GM03348 (cell line): ENCODE measurements at places on chromosomes 12 and 14.

DNA sequence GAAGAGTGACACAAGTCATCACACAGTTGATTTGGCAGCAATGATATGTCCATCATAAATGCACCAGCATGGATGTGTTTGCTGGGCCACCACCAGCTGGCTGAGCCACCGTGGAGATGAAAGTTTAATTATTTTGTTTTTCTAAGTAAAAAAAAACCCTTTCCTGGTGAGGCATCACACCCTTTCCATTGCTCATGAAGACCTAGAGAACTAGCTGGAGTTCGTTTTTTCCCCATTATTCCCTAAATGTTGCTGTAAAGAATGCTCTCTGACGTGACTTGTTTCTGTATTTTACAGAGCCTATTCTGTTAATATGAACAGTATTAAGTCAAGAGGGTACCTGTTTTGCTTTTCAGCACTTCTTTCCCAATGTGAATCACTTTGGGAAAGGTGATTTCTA lies 257.9 kb downstream of the MSRB3 start:
- no peak for DNase-seq

GRCh38 chr12:1047898-1048660 lies 57.1 kb downstream of the ERC1 start:
- DNase-seq = peak; percentile 39

DNA sequence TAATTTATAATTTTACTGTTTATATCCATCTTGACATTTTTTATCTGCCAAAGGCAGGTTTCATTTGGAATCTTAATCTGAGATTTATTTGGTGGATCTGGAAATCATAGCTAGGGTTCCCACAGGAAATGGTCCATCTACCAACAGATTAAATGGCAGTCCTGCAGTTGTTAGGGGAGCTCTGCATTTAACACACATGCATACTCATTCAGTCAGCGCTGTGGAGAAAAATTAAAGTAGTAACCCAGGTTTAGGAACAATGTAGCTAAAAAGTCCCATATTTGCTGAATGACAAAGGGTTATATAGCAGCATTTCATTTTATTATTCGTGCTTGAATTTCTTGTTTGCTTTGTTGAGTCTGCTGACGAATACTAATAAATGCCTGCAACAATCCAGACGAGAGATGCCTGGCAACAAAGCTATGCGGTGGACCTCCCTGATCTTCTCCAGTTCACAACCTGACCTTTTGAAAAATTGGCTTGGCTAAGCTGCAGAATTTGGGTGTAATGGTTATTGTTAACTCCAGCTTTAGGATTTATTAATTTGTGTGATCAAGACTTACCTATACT lies 59.8 kb downstream of the MIPOL1 start:
- DNase-seq = no peak

DNA sequence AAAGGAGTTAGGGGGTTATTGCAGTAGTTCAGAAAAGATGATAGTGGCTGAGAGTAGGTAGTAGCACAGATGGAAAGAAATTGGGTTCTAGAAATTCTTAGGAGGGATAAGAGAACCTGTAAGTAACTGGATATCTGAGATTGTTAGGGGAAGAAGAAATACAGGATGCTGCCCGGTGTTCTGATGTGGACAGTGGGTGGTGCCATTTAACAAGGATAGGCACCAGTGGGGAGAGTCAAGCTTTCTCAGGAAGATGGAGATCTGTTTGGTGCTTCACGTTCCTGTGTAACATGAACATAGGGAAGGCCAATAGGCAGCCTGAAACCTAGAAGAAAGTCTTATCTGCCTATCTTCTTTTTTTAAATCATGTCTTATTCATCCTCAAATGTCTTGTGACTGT lies 245.9 kb downstream of the NPAS3 start:
- DNase-seq = peak; percentile 5

DNA sequence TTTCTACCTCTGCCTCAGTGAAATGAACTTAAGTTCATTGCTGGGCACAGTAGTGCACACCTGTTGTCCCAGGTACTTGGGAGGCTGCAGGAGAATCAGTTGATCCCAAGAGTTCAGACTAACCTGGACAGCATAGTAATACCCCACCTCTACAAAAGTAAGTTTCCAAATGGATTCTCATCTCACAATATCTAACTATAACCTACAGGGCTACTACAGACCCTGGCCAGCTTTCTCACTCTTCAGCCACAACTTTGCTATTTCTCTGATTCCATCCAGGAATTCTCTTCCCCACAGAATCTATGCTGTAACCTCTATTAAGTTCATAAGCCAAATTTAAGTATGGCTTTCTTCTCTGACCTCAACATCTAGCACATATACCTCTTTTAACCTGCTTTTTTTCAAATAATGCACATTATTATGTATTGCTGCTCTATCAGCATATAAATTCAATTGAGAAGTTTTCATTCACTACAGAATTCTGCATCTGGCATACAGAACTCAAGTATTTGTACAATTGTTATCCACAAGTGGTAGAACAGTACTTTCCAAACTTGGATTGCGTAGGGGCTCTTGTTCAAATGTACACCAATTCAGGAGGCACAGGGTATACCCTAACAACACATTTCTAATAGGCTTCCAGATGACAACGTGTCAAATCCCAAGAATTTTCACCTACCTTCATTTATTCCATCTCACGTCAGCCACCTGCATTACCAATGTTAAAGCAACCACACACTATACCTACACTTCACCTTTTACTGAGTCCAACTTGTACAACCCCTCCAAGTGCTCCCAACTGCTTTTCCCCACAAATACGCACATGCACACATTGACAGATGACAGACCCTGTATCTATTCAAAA lies 3.8 kb downstream of the RPS29 start:
- DNase-seq = no peak

- peak; percentile 53 for DNase-seq
Observed at GRCh38 chr12:7439579-7440505, 4.1 kb downstream of the CD163L1 start.

DNA sequence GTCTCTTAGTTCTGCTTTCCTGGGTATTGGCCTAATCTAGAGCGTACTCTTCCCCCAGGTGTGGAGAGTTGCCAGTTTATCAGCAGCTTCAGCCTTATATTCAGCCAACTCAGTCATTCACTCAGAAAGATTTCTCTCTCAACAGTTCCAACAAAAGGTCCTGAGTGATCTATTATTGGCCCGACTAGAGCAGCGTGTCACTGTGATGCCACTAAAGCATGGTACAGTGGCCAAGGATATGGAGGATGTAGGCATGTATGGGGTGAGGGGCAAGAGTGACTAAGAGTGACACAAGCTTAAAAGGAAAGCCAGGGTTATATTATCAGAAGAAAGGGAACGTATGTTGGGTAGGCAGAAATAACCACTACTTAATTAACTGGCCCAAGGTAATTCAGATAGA lies 4.8 kb downstream of the NOPCHAP1 start:
- DNase-seq = no peak

- peak; percentile 9 for DNase-seq
Observed at GRCh38 chr12:22653075-22653474, 28.1 kb downstream of the ETNK1 start.

DNA sequence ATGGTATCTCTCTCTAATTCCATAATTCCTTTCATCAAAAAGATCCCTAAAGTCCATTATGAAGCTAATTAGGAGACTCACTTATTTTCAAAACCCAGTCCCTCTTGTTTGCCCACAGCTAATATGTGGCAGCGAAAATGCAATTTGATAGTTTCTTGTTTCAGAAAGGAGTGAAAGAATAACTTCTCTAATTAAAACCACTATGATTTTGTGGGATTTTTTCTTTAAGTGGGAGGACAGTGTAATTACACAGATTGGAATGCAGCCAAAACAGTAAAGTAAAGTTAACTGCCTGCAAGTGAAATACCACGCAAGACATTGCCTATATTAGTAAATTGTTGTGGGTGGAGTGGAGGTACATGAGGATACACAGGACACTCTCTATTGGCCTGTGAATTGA lies 50.0 kb downstream of the PTPRO start:
- no peak for DNase-seq

GRCh38 chr12:128961957-128962356 lies 108.7 kb downstream of the GLT1D1 start:
- no peak for DNase-seq

- DNase-seq = peak; percentile 33
Observed at GRCh38 chr14:80275208-80275850, 64.0 kb upstream of the DIO2 start.

GRCh38 chr12:87217491-87217890 lies 811.7 kb downstream of the C12orf50 start:
- no peak for DNase-seq

GRCh38 chr14:39621223-39621622 lies 189.0 kb upstream of the FBXO33 start:
- DNase-seq = no peak

- peak; percentile 41 for DNase-seq
Observed at GRCh38 chr12:92551853-92552397, 150.9 kb upstream of the PLEKHG7 start.

DNA sequence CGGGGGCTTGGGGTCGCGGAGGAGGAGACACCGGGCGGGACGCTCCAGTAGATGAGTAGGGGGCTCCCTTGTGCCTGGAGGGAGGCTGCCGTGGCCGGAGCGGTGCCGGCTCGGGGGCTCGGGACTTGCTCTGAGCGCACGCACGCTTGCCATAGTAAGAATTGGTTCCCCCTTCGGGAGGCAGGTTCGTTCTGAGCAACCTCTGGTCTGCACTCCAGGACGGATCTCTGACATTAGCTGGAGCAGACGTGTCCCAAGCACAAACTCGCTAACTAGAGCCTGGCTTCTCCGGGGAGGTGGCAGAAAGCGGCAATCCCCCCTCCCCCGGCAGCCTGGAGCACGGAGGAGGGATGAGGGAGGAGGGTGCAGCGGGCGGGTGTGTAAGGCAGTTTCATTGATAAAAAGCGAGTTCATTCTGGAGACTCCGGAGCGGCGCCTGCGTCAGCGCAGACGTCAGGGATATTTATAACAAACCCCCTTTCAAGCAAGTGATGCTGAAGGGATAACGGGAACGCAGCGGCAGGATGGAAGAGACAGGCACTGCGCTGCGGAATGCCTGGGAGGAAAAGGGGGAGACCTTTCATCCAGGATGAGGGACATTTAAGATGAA lies 630 bp downstream of the FOS start:
- DNase-seq = peak; percentile 53

GRCh38 chr14:78143489-78144145 lies 26.6 kb upstream of the NRXN3 start:
- no peak for DNase-seq

DNA sequence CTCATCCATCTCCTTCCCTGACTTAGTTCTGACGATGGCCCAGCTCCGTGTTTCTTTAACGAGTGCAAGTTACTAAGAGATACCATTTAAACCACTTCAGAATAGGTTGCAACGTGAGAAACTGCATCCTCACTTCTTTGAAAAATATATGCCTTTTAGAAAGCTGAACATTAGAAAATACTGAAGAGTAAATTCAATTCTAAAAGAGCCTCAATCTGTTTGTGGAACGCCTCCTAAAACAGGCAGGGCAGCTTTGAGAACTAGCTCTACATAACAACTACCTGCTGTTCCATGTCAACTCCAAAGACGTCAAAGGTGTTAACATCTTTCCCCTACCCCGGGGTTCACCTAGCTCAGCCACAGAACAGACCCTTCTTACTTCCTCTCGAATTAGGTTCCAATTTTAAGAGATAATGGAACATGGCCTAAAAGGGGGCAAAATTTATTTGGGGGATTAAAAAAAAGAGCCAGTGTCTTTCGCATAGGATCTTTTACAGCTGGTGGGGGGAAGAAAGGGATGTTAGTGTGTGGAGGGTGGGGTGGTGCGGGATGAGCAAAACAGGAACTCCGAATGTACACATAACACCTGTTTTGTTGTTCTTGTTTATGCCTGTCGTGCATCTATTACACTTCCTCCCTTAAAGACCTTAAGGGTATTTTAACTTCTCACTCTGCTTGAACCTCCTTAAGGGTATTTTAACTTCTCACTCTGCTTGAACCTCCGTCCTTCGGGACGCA lies 3.3 kb downstream of the BHLHE41 start:
- DNase-seq = no peak

GRCh38 chr12:109833307-109834189 lies at the start of gene TRPV4:
TSS of gene TRPV4 (minus strand) at chr12:109833398. CDS start at chr12:109814796, 18,602 bp downstream.
- peak; percentile 89 for DNase-seq

GRCh38 chr12:80053051-80053790 lies 46.1 kb upstream of the OTOGL start:
- peak; percentile 80 for DNase-seq

DNA sequence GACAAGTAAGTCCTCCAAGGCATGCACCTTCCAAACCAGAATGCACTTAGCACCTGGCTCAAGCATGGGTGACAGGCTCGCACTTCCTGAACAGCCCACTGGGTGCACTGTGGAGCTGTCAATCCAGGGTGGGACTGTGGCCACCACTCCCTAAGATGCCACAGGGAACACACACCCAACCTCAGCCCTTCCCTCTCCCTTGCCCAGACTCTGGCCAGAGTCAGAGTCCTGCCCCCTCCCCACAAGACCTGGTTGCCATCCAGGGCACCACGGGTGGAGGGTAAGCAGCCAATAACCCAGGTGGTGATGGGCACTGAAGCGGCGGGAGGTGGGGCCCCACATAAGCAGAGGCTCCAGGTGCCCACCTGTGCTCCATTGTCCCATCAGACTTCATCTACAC lies 160.6 kb downstream of the MYRFL start:
- DNase-seq = no peak

GRCh38 chr12:52271158-52271557 lies 3.3 kb upstream of the KRT86 start:
- DNase-seq = no peak

DNA sequence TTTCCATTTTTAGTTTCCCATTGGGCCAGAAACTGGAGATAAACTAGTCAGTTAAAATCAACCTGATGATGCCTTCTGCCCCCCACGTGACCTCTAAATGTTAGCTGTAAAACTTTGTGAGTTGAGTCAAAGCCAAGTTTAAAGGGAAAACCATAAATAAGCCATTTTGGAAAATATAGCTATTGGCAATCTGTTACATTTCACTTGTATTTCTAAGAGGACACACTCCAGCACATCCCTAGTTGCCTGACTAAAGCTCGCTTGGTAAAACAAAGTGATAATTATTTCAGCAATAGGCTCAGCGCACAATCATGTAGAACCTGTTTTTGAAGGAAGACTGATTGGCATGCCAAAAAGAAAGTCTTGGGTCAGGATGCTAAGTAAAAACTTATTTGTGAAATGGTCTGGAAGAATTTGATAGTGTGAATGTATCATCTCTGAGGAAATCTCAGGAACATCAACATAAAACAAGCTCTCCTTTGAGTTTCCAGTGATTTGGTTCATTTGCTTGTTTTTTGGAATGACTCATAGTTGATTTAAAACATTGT lies 49.2 kb upstream of the AEBP2 start:
- DNase-seq = no peak

- DNase-seq = no peak
Observed at GRCh38 chr14:45104561-45104960, 20.6 kb downstream of the PRPF39 start.

GRCh38 chr12:128815779-128816642 lies 7.7 kb downstream of the SLC15A4 start:
- no peak for DNase-seq
